Cortex of kidney (tissue), 1 donor: ENCODE measurements at places on chromosomes 16 and 17.

DNA sequence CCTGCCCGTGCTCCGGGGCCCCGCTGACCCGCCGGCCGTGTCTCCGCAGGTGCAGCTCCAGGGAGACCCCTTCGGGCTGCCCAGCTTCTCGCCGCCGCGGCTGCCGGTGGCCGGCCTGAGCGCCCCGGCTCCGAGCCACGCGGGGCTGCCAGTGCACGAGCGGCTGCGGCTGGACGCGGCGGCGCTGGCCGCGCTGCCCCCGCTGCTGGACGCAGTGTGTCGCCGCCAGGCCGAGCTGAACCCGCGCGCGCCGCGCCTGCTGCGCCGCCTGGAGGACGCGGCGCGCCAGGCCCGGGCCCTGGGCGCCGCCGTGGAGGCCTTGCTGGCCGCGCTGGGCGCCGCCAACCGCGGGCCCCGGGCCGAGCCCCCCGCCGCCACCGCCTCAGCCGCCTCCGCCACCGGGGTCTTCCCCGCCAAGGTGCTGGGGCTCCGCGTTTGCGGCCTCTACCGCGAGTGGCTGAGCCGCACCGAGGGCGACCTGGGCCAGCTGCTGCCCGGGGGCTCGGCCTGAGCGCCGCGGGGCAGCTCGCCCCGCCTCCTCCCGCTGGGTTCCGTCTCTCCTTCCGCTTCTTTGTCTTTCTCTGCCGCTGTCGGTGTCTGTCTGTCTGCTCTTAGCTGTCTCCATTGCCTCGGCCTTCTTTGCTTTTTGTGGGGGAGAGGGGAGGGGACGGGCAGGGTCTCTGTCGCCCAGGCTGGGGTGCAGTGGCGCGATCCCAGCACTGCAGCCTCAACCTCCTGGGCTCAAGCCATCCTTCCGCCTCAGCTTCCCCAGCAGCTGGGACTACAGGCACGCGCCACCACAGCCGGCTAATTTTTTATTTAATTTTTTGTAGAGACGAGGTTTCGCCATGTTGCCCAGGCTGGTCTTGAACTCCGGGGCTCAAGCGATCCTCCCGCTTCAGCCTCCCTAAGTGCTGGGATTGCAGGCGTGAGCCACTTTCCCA, 5.9 kb downstream of the CTF1 start:
- no peak for DNase-seq

GRCh38 chr17:66348584-66349165, 46.3 kb downstream of the PRKCA start:
- DNase-seq = no peak

DNA sequence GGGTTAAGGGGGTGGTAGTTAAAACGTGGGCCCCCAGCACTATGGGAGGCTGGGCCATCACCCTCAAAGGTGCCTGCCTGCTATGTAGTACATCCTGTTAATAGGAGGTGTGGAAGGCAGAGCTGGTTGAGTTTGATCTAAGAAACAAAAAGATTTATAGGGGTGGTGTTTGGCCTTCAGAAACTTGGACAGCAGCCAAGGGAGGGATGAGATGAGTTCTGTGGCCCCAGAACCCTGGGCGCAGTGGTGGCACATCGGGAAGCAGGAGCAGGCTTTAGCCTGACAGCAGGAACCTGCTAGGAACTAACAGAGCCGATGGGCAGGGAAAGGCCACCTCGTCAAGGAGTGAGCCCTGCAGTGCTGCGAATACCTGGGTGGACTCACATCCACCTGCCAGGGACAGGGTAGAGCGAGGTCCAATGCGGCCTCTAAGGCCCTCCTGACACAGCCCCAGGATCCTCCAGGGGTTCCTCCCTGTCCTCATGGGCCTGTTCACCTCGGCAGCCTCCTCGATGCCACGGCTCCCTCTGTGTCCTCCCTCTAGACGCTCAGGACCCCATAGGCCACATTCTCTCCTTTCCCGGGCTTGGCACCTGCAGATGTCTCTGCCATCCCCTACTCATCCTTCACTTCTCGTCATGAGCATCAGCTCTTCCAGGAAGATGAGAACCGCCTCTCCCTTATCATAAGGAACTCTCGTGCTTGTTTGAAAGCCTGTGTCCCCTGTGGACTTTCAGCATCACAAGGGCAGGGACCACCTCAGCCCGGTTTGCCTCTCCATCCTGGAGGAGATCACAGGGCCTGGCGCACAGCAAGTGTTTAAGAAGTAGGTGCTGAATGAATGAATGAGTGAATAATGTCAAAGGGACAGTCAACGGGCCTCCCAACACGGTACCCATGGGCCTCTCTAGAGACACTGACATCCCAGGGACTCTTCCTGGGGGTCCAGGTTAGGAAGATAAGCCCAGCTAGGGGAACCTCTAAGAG, 103.5 kb upstream of the TNRC6C start:
- DNase-seq = no peak

DNA sequence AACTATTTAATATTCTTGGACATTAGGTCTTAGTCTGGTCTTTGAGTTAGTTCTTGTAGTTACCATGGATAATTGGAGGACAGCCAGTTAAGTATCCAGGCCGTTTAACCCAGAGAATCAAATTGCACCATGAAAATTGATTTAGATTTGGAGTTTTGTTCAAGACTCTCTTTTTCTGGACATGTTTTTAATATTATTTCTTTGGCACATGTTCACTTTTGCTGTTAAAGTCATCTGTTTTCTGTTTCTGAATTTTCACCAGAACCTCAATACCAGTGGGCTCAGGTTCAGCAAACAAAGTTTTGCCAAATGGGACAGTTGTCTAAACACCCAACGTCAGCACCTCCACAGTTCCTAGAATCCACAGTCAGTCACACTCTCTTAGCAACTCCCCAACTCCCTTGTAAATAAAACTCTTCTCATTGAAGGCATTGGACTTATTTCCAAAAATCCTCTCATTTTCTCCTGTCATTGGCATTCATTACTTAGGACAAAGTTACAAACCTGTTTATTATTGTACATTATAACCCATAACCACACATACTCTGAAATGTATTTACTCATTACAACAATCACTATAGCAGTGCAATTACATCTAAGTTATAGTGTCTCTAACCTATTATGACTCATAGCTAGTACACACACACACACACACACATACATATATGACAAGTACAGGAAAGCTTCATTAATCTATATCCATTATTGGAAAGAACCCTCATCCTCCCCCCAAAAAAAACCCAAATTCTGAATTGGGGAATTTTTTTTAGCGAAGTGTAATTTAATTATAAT, 33.5 kb upstream of the DNAH9 start:
- DNase-seq = no peak
